ENCODE measurements at places on chromosomes 7 and 10.

DNA sequence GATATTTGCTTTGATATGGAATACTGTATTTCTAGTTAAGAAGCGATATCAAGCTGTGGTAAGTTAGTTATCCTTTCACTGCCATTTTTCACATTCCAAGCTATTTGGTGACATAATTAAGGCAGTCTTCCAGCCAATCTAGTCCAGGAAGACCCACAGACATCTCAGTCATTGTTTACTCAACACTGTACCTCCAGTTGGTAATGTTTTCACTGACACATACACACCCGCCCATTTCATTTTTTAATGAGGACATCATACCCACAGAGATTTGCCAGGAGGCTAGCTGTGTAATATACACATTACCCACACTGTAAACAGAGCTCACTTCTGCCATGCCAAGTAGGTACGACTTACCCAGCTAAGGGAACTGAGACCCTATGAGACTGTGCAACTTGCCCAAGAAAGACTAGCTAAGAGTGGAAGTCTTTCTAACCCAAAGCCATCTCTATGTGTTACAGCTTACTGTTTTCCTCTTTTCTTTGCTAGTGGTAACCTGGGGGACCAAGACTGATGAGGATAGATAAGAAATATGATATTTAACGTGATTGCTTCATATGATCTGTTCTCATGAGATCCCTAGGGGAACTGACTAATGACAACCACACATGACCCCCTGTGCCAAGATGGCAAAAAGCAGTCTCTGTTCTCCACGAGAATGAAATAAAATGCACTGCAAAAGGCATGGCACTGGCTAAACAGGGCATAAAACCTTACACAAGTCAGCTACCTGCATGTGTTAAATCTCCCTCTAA is 179.0 kb downstream of the DGKI start:
- DNase-seq = no peak

DNA sequence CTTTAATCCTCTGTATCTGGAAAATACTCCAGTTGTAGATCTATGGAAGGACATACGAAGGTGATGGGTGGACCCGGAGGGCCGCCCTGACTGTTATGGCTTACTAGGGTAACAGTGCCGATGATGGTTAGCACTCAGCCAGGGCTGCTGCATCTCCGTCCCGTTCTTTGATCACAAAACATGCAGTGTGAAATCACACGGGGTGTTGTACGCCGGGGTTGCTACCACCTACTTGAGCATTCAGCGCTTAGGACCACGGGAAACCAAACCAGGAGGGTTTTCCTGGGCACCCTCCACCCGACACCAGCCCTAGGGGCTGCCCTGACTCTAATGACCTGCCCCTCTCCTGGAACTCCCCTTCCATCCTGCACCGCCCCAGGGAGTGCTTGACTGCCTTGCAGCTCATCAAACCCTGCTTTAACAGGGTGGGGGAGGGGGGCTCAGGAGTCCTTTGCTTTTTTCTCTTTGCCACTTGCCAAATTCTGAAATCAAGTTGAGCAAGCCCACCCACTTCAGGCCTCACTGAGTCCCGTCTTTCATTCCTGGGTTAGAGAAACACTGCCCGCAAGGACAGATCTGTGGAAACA is 20.4 kb downstream of the ZNF775 start:
- DNase-seq = no peak

GRCh38 chr7:64867863-64868440 is 35.1 kb upstream of the ZNF273 start:
- DNase-seq = no peak

GRCh38 chr7:17054836-17055235 is 173.1 kb upstream of the AGR3 start:
- no peak for DNase-seq

DNA sequence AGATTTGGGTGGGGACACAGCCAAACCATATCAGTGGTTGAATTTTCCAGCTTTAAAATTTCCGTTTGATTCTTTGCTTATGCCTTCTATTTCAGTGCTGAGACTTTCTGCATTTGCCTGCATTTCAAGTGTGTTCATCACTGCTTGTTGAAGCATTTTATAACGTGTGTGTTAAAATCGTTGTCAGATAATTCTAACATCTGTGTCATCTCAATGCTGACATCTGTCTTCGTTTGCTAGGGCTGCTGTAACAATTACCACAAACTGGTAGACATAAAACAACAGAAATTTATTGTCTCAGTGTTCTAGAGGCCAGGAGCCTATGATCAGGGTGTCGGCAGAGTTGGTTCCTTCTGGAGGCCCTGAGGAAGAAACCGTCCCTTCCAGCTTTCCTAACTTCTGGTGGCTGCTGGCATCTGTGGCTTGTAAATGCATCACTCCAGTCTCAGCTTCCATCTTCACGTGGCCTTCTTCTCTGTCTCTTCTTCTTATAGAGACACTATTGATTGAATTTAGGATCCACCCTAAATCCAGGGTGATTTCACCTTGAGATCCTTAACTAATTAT is 71.1 kb upstream of the SDK1 start:
- no peak for DNase-seq

- no peak for DNase-seq
Measured at GRCh38 chr7:27163288-27164044, 1.9 kb downstream of the HOXA9 start.

GRCh38 chr10:79434223-79434687 is 11.2 kb downstream of the ZCCHC24 start:
- DNase-seq = no peak

GRCh38 chr10:96967847-96968246 is 135.7 kb downstream of the LCOR start:
- no peak for DNase-seq

DNA sequence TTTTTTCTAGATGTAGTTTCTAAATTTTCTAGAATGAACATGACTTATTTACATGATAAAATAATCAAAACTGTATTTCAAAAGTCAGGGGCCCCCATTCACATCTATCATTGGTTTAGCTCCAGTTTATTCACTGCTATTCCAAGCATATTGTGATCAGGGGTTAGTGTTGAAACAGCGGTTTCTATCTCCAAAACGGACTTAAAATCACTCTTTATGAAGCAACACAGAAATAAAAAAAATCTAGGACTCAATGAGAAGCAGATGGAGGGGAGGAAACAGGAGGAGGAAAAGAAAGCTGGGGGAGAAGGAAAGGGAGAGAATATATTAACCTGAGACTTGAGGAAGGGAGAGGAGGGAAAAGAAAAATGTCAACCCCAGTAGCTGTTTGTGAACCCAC is 14.8 kb upstream of the CH25H start:
- no peak for DNase-seq

- no peak for DNase-seq
Measured at GRCh38 chr7:72394016-72394415, 18.1 kb downstream of the CALN1 start.

DNA sequence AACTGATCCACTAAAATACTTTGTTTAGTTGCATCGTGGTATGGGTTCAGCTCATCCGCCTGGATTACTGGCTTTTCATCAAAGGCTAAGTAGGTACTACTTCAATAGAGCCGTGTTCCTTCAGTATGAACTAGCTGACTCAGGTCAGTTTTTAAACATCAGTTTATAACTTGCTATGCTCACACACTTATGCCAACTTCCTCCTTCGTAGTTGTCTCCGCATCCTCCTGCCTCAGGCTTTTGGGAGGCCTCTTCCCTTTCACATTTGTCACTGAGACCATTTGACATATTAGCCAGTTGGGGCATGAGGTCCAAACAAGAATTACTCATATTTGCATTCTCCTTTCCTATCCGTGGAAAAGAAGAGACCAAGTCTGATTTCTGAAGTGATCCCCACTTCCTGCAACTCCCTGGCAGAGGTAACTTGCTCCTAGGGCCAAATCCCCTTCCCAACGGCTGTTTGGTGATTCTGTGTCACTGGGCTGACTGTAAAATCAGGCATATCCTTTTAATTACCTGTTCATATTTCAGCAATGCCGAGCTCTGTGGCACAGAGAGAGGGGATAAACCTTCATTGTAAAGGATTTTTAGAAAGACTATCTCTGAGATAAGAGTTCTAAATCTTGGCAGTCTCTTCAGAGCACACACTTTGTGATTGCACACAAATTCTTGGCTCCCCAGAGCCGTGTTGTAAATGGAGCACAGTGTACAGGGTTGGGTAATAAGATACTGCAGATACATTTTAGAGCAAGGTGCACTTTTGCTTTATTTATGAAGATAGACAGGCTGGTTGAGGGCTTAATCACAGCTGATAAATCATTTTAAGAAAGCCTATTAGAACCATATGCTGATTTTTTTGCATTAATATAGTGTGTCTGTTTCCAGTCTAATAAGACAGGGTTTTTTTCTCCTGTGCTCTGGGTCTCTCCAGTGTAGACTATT is 108.0 kb downstream of the CREB5 start:
- DNase-seq = no peak

- no peak for DNase-seq
Measured at GRCh38 chr7:92735707-92736106, 100.7 kb downstream of the CDK6 start.

DNA sequence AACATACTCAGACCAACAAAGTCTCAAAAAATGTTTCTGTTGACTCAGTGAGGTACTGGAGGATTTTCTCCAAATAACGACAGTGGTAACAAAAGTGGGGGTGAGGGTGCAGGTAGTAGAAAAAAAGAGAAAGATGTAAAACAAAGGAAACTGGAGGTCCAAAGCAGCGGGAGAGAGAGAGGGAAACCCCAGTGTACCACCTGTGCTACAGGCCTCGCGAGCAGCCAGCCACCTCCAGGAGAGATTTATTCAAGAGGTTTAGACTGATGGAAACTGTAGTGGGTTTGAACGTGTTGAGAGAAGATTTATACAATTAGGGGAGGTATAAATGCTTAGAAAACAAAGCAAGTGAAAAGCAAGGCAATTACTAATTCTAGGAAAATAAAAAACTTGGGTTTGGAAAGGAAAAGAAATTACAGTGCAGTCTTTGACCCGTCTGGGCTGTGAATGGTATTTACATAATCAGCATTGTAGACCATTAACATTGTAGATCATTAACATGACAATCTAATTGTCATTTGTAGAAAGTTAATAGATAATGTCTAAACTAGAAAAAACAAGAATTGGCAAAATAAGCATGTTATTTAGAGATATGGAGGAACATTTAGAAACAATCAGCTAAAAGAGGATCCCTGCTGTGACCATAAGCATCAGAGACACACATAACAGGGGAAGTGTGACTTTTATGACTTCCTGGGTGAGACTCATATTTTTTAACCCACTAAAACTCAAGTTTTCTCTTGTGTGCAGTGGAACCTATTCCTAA is 180.0 kb downstream of the RELN start:
- DNase-seq = no peak

DNA sequence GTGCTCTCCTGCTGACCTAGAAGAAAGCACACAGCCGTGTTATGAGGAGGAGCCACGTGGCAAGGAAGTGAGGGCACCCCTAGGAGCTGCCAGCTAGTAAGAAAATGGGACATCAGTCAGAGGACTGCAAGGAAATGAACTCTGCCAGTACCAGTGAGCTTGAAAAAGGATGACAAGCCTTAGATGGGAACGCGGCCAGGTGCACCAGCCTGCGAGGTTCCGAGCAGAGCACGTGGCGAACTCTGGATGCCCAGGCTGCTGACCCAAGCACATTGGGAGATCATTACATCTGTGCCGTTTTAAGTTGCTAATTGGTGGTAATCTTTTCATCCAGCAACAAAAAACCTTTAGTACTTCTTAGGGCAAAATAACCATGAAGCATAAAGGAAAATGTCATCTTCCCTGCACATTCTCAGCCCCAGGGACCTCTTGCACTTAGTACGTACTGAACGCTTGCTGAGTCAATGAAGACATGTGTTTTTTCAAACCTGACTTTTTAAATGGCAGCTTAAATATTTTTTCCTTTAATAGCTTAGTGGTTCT is 69.4 kb downstream of the AMZ1 start:
- DNase-seq = no peak

- DNase-seq = no peak
Measured at GRCh38 chr10:36412942-36413341, 712.5 kb upstream of the ANKRD30A start.

- no peak for DNase-seq
Measured at GRCh38 chr10:1645896-1646295, 91.4 kb downstream of the ADARB2 start.

DNA sequence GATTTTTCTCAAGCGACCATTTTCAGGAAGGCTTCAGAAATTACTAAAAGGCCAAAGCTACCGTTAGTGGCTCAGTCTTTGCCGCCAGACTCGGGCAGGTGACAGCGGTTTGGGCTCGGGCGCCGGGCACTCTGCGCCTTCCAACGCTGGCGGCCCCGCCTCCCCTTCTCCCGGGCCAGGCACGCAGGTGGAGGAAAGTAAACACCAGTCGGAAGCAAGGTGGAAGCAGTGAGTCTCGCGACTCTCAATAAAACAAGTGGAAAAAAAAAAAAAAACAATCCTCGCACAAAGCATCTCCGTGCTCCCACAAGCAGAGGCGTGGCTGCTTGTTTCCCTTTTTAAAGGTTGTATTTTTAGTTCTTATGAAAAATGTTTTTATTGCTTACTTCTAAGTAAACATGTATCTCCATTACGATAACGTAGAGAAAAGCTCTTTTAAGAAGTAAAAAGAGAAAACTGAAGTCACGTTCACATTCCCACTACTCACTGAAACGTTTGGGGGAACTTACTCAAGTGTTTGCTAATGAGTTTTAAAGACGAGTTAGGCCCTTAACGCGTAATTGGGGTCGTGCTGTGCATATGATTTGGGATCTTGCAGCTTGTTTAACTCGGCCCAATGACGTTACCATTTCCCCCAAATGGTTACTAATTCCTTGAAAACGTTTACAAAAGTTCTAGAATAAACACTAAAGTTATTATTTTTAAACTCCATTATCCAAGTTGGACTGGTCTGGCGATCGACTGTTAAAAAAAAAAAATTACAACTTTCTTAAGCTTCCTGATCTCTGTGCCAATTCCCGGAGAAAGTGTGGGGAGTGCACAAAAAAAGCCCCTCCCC is 864 bp downstream of the CDCA7L start:
- peak; percentile 5 for DNase-seq

DNA sequence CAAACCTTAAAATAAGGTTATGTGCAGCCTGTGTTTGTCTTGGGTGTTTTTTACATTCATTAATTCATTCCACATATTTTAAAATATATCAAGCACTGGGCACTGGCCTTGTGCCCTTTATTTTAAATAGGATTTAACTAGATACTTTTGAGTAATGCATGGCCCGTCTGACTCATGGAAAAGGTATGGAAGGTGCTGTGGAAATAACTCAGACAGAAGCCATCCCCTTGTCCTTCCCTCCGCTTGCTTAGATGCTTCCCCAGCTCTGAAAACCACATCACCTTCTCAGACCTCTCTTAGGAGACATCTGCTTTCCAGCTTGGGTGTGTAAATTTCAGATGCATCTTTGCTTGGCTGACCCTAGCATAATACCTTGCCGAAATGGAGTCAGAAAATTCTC is 30.5 kb downstream of the SLC18A2 start:
- DNase-seq = no peak

Data from activated CD8-positive, alpha-beta memory T cell treated with anti-CD3 and anti-CD28 coated beads for 4 hours (primary cell).